ENCODE measurements at places on chromosomes 12 and 14.

DNA sequence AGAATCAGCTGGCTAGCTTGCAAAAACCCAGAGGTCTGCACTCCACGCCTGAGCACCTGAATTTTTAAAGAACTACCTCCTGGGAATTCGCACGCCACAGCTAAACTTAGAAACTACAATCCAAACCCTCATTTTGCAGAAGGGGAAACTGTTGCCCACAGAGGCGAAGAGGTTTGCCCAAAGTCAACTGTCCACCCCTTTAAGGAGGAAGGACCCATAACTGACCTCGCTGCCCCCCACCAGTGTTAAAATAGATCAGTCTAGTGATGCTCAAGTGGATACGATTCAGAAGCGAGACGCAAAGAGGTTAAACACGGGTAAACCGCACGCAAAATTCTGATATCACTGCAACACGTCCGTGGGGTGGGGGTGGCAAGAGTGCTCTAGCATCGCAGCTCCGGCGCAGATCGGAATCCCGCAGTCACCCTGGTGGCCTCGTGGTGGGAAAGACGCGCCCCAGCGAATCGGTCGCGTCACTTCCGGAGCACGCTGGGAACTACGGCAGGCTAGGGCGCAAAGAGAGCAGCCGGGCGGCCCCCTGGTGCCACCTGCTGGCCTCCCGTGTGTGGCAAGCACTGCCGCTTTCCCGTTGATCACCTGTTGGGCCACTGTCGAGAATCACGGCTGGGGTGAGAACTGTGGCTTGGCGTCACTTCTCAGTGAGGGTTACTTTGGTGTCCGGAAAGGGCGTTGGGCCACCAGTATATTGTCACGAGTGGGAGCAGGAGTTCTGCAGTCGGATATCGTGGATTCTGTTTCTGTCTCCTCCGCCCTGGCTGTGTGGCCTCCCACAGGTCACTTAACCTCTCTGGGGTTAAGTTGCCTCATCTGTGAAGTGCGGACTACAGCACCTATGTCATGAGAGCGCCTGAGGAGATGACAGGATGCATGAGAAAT, at the start of gene ALKBH2:
Gene ALKBH2, minus strand, starts transcription at position 451 of the 897 bp plus-strand sequence. CDS start 686 bp downstream, outside the sequence.
- peak; percentile 91 for DNase-seq

DNA sequence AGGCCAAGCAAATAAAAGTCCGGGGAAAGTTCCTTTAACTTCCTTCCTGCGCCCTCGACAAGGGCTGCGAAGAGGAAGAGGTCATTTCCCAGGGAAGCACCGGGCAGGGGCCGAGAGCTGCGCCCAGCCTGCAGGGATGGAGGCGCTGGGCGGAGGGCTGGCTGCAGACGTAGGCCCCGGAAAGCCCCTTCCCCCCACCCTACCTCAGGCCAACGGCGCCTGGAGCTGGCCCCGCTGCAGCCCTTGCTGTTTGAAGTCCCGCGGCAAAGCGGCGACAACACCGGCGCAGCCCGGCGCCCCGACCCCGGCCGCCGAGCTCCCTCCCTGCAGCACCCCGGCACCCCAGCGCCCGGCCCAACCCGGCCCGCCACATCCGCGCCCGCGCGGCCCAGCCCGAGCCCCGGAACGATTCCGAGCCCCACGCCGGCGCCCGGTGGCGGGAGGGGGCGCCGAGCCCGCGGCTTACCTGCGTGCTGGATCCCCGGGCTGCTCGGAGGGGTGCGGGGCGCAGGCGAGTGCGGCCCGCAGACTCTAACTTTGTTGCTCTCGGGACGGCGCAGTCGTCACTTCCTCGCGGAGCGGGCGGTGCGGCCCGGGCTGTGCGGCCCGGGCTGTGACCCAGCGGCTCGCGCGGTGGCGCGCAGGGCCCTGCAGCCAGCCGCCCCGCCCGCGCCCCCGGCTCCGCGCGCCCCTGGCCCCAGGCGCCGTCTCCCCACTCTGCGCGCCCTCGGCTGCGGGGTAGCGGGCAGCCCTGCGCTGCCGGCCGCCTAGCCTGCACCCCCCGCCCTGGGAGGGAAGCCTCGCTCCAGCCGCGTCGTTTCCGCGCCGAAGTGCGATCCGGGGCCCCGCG, 64.8 kb upstream of the PTGR2 start:
- DNase-seq = peak; percentile 59

DNA sequence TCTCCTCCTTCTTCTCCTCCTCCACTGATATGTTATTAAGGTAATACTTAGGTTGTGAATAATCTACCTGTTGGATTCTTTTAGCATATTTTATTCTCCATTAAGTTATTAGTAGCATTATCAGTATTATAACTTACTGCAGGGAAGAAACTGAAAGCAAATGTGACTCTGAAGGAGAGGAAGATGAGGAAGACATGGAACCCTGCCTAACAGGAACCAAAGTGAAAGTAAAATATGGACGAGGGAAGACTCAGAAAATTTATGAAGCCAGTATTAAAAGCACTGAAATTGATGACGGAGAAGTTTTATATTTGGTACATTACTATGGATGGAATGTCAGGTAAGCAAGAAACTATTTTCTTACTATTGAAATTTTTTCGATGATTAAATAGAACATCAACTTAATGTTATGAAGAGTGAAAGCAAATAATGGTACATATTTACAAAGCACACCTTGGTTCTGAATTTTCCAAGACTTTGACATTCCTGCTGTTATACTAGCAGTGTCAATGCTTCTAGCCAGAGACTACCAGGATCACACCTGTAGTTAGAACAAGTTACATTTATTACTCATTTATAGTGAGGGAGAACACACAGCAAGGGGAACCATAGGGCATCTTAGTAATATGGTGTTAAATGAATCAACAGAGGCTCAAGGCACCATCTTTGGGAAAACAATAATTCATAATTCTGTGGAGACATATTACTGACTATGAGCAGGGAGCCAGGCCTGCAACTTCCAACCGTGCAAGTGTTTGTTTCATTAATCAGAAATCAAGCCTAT, 42.0 kb upstream of the TOMM20L start:
- peak; percentile 22 for DNase-seq

- no peak for DNase-seq
Measured at GRCh38 chr14:52442602-52443001, 109.7 kb downstream of the TXNDC16 start.

- no peak for DNase-seq
Measured at GRCh38 chr14:104142136-104142945, 4.0 kb downstream of the KIF26A start.

DNA sequence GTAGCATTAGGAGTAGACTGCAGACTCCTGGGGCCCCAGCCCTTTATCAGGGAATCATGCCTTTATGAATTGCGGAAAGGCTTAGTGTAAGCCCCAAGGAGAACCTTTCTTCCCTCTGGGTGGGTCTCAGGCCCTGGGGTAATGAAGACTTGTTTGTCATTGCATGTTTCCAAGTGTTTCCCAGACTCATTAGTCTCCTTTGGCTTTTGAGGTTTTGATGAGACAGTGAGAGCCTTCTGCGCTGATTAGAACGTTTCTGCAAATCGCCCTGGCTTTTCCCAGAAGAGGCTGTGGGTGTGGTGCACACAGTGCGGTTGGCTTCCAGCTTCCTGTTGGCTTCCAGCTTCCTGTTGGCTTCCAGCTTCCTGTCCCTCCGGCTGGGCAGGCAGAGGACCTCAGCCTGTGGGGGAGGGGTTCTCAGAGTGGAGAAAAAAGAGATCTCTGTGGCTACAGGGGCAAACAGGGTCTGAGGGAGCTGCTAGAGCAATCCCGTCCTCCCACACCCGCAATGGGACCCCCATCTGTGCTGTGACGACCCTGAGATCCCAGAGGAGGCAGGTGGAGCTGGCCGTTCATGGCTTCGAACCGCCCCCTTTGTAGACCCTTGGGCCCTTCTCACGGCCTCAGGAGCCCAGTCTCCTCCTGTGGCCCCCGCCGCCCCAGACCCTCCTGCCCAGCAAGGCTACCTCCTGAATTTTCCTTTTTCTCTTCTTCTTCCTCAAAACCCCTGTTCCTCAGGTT, 42.1 kb downstream of the GPR68 start:
- DNase-seq = peak; percentile 59

Data from fibroblast of villous mesenchyme (primary cell).